Activated CD8-positive, alpha-beta T cell treated with anti-CD3 and anti-CD28 coated beads for 36 hours (primary cell): ENCODE measurements at places on chromosomes 1 and 21. TPM values are rescaled to one million over a fixed set of nuclear protein-coding genes. Genes with fewer than 3 reads are reported as not detected.

Gene FLG2
- not detected for total RNA-seq

- H3K4me3 ChIP-seq, result no peak overlapping the region
- no peak for DNase-seq
- H3K27me3 ChIP-seq, result peaks cover 7% of the 10 kb centered on the region
- H3K36me3 ChIP-seq, result no peaks in the 10 kb centered on the region
- no peak overlapping the region for H3K27ac ChIP-seq
- H3K4me1 ChIP-seq, result no peaks in the 10 kb centered on the region
These were observed 432.0 kb downstream of the SETD4 start for GRCh38 chr21:35628316-35628715.

DNA sequence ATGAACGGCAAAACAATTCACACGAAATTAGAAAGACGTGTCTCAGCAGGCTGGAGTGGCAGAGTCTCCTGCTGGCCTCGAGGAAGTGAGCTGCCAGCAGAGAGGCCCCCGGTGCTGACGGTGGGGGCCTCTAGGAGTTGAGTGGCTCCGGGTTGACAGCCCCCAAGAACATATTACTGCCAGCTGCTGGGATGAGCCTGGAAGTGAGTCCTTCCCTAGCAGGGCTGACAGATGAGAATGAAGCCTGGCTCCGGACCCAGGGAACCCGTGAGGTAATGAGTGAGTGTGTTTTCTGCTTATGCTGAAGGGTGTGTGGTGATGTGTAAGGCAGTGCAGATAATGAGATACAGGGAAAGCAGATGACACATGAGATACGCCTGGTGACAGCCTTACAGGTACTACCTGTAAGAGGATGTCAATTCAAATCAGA lies 23.5 kb upstream of the LRRC47 start:
- no peaks in the 10 kb centered on the region for H3K27me3 ChIP-seq
- DNase-seq, result no peak
- no peak overlapping the region for H3K4me3 ChIP-seq
- peak overlapping the region; percentile 5 for H3K27ac ChIP-seq
- no peaks in the 10 kb centered on the region for H3K4me1 ChIP-seq

DNA sequence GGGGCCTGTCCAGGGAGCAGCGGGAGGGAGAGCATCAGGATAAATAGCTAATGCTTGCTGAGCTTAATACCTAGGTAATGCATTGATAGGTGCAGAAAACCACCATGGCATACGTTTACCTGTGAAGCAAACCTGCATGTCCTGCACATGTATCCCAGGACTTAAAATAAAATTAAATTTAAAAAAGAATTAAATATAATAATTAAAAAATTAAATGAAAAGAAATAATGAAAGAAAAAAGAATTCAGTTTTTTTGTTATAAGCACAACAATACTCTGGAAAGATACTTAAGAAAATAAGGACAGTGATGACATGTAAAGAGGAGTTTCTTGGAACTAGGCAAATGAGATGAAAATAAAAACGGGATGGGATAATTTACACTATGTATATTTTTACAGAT lies 386.2 kb downstream of the LRRIQ3 start:
- H3K36me3 ChIP-seq, result no peaks in the 10 kb centered on the region
- H3K4me3 ChIP-seq, result no peak overlapping the region
- H3K27ac ChIP-seq, result no peak overlapping the region
- no peaks in the 10 kb centered on the region for H3K27me3 ChIP-seq
- no peak for DNase-seq

GRCh38 chr1:167454894-167455785 lies 63.2 kb downstream of the CD247 start:
- H3K4me1 ChIP-seq, result peaks cover 71% of the 10 kb centered on the region
- peak; percentile 90 for DNase-seq
- peaks cover 53% of the 10 kb centered on the region for H3K36me3 ChIP-seq
- peak overlapping the region; percentile 76 for H3K4me3 ChIP-seq
- H3K27me3 ChIP-seq, result no peaks in the 10 kb centered on the region
- H3K27ac ChIP-seq, result peak overlapping the region; percentile 84

- DNase-seq, result peak; percentile 50
- H3K36me3 ChIP-seq, result no peaks in the 10 kb centered on the region
- H3K4me3 ChIP-seq, result no peak overlapping the region
- H3K4me1 ChIP-seq, result peaks cover 68% of the 10 kb centered on the region
These were observed 25.5 kb upstream of the IL10 start for GRCh38 chr1:206797534-206798383.

- H3K36me3 ChIP-seq, result peaks cover 3% of the 10 kb centered on the region
- no peak for DNase-seq
- no peak overlapping the region for H3K4me3 ChIP-seq
These were observed 1.5 kb downstream of the A3GALT2 start for GRCh38 chr1:33319186-33319948.

GRCh38 chr1:200046115-200046514 lies 18.6 kb downstream of the NR5A2 start:
- H3K36me3 ChIP-seq, result no peaks in the 10 kb centered on the region
- peaks cover 8% of the 10 kb centered on the region for H3K4me1 ChIP-seq
- H3K27ac ChIP-seq, result no peak overlapping the region
- no peak overlapping the region for H3K4me3 ChIP-seq

DNA sequence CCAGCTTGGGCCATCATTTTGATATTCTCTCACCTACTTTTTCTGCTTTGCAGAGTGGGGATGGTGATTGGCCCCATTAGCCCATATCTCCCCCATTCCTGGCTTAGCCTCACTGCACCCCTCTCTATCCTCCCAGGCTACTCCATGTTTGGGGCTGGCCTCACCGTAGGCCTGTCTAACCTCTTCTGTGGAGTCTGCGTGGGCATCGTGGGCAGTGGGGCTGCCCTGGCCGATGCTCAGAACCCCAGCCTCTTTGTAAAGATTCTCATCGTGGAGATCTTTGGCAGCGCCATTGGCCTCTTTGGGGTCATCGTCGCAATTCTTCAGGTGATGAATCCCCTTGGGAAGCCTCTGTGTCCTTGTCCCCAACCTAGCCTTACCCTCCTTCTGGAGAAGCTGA lies 2.1 kb upstream of the B4GALT2 start:
- peaks cover 53% of the 10 kb centered on the region for H3K36me3 ChIP-seq
- peaks cover 47% of the 10 kb centered on the region for H3K4me1 ChIP-seq
- peak overlapping the region; percentile 90 for H3K4me3 ChIP-seq
- DNase-seq, result no peak
- H3K27ac ChIP-seq, result no peak overlapping the region
- H3K27me3 ChIP-seq, result no peaks in the 10 kb centered on the region
